Aortic smooth muscle cell (primary cell): ENCODE measurements at places on chromosomes 2 and 18. TPM values are rescaled to one million over a fixed set of nuclear protein-coding genes. Genes with fewer than 3 reads are reported as not detected.

The ZNF142 gene
- total RNA-seq, result 5.9 and 7.7 TPM in 2 replicates

The SPP2 gene
- not detected in 2 replicates for total RNA-seq

The LYG1 gene
- 0.26 TPM in 1 of 2 replicates, not detected in the other for total RNA-seq

The SOCS6 gene
- total RNA-seq, result 31.5 and 40.7 TPM in 2 replicates

The LHCGR gene
- total RNA-seq, result not detected in 2 replicates

The GNAL gene
- total RNA-seq, result 0.31 and 0.92 TPM in 2 replicates

The UGT1A10 gene
- not detected in 2 replicates for total RNA-seq

The HOXD10 gene
- not detected in 2 replicates for total RNA-seq

The RESP18 gene
- total RNA-seq, result not detected in 2 replicates

The NCOA1 gene
- total RNA-seq, result 12.4 and 18.2 TPM in 2 replicates

The PAX8 gene
- 0.13 and 0.19 TPM in 2 replicates for total RNA-seq

The BMP10 gene
- total RNA-seq, result not detected in 2 replicates

The THSD7B gene
- total RNA-seq, result 0.40 and 0.81 TPM in 2 replicates
